T-helper 17 cell (primary cell): ENCODE measurements at places on chromosomes 11 and 22. TPM values are rescaled to one million over a fixed set of nuclear protein-coding genes. Genes with fewer than 3 reads are reported as not detected.

Gene CPT1B
- total RNA-seq, result 59.5 TPM

Gene CASP1
- total RNA-seq, result 66.7 TPM

Gene SLCO2B1
- not detected for total RNA-seq

Gene KCNJ11
- total RNA-seq, result 0.70 TPM

Gene RGL4
- 16.0 TPM for total RNA-seq

Gene OR5T2
- not detected for total RNA-seq

Gene MAP6
- total RNA-seq, result 0.12 TPM

Gene NRXN2
- 0.21 TPM for total RNA-seq

Gene DDTL
- total RNA-seq, result 3.5 TPM

Gene RIN1
- 1.9 TPM for total RNA-seq

Gene OR2AT4
- total RNA-seq, result not detected

Gene RFPL3
- total RNA-seq, result not detected

Gene GTSE1
- total RNA-seq, result 0.25 TPM

Gene OR52E8
- total RNA-seq, result not detected

Gene KRTAP5-8
- total RNA-seq, result not detected

Gene PHOX2A
- not detected for total RNA-seq

Gene SPTBN2
- total RNA-seq, result 0.23 TPM

Gene NEAT1
- total RNA-seq, result 554 TPM

Gene HMOX1
- total RNA-seq, result 3.0 TPM

Gene DEUP1
- not detected for total RNA-seq

Gene HOATZ
- total RNA-seq, result not detected

Gene RAB3IL1
- not detected for total RNA-seq

Gene GUCY1A2
- not detected for total RNA-seq

Gene CABP4
- total RNA-seq, result 7.5 TPM

Gene BRSK2
- 0.23 TPM for total RNA-seq

Gene DCHS1
- total RNA-seq, result 1.8 TPM

Gene PHLDB1
- total RNA-seq, result 1.8 TPM

Gene BTG4
- not detected for total RNA-seq

Gene DTX4
- 1.1 TPM for total RNA-seq

Gene PACSIN2
- 61.3 TPM for total RNA-seq

Gene MMP12
- not detected for total RNA-seq

Gene CYTH4
- 98.7 TPM for total RNA-seq

Gene IL17REL
- total RNA-seq, result not detected
